Activated effector memory CD4-positive, alpha-beta T cell treated with Interleukin-2 at 50 U/mL for 16 hours (primary cell): ENCODE measurements at places on chromosomes 13 and 19.

DNA sequence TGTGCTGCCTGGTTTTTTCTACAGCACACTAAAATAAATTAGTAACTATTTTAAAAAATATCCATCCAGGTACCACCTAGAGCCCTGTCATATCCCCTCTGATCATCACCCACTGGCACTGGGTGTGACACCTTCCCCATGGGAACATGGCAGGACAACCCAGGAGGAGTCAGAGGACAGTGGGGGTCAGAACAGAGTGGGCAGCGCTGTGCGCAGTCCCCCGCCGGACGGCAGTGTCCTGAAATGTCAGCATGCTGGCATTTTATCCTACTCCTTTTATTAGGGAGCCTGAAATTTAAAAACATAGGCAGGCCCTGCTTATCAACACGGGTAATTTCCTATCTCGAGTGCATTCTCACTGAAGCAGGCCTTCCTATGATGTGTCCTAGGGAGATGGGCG, 42.1 kb upstream of the GAS6 start:
- no peak for DNase-seq

- DNase-seq: no peak
These were observed 10.6 kb downstream of the NCLN start for GRCh38 chr19:3196064-3196932.

DNA sequence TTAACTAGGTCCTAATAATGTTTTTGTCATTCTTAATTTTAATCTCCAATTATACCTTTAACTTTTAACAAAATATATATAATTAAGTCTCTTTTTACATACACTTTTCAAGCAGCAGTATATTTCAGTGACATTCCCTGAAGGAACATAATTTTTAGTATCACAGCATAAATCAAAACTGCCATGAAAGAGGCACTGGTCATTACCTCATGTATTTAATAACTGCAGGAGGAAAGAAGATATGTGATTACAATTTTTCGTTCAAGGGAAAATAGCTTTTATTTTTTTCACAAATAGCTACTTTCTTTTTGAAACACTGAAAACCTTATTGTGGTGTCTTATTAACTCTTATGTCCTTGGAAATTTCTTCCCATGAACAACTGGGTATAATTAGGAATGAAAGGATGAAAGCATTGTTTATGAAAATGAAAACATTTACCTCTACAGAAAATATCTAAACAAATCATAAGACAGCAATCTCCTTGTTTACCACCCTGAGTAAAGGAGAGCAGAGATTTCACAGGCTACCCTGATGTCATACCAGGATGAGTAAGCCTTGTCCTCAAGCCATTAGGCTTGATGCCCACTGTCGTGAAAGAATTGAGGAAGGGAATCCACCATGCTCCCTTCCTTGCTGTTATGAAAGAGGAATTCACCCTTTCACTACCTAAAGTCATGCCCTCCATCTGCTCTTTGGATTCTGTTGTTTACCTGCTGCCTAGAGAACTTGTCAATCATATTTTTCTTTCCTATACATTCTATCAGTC, 877.2 kb upstream of the PCDH20 start:
- DNase-seq: no peak

DNA sequence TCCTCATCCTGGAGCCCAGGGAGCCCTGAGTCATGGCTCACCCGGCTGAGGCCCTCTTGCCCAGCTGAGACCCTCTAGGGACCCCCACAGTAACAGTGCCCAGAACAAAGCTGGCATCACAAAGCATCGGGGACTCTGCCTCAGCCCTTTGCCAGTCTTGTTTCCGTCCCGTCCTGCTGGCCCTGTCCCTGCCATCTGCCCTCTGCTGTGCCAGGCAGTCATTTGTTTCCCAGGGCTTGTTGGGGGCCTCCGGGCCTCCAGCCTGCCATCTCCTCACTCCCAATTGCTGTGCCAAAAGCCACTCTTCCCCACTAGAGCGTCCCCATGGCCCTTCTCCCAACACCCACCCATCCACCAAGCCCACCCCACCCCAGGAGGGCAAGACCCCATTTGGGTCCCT, 64.2 kb downstream of the SMARCA4 start:
- no peak for DNase-seq

- no peak for DNase-seq
These were observed 35.9 kb upstream of the DCT start for GRCh38 chr13:94515374-94515773.

DNA sequence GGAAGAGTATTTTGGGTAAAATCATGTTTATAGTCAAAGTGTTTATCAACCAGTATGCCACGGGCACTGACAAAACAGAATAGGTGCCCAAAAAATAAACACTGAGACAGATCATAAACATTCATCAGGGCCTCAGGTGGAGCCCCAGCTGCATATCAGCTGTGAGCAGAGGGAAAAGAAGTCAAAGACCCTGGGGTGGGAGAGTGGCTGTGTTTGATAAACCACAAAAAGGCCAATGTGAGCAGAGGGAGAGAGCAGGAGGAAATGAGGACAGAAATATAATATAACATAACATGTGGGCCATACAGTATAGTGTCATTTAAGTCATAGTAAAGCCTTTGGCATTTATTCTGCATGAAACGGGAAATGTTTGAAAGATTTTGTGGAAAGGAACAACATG, 10.0 kb upstream of the EPSTI1 start:
- DNase-seq: no peak

GRCh38 chr13:75946536-75947284, 310.6 kb downstream of the LMO7 start:
- no peak for DNase-seq

- no peak for DNase-seq
These were observed 78.3 kb downstream of the ELF1 start for GRCh38 chr13:40940841-40941240.

GRCh38 chr13:44124352-44124751, 244.6 kb downstream of the LACC1 start:
- DNase-seq: no peak

GRCh38 chr13:95552539-95553441, at the start of gene CLDN10:
Gene CLDN10 (plus strand): TSS chr13:95552720. CDS start chr13:95552754, 34 bp downstream.
- DNase-seq: no peak
